Activated T-helper 1 cell treated with anti-CD3 and anti-CD28 coated beads, Interleukin-2, amount 50 U/mL, for 16 hours (primary cell): ENCODE measurements at places on chromosomes 12 and 14.

DNA sequence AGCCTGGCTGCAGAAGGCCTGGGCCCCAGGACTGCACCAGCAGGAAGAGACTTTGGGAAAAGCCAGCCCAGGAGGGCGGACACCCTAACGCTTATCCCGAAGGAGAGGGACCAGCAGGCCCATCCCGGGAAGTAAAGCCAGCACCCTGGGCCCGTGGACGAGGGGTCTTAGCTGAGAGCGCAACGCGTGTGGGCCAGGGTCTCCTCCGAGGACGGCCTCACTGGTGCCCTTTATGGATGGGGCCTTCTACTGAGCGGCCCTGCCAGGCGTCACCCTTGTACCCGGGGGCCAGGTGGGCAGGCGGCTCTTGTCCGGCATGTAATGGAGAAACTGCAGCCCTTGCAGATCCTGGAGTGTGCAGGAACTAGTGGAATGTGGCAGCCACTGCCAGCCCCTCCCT lies 14.1 kb downstream of the TEDC1 start:
- no peak for DNase-seq

- DNase-seq = no peak
These were observed 225.8 kb upstream of the PLXNC1 start for GRCh38 chr12:93922583-93923006.

DNA sequence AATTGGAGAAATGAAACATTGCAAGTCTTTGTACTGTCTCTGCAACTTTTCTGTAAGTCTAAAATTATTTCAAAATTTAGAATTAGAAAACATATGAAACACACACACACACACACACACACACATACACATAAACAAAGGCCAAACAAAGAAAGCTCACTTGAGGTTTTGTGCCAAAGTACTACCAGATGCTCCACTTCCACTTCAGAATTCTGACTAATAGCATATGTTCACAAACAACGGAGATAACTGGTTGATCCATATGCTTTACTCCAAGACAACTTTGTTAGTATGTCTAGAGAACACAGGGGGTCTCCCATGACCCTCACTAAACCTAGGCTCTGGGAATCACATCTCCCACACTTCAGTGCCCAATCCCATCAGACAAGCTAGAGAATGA lies 133.8 kb upstream of the CLEC14A start:
- DNase-seq = no peak

DNA sequence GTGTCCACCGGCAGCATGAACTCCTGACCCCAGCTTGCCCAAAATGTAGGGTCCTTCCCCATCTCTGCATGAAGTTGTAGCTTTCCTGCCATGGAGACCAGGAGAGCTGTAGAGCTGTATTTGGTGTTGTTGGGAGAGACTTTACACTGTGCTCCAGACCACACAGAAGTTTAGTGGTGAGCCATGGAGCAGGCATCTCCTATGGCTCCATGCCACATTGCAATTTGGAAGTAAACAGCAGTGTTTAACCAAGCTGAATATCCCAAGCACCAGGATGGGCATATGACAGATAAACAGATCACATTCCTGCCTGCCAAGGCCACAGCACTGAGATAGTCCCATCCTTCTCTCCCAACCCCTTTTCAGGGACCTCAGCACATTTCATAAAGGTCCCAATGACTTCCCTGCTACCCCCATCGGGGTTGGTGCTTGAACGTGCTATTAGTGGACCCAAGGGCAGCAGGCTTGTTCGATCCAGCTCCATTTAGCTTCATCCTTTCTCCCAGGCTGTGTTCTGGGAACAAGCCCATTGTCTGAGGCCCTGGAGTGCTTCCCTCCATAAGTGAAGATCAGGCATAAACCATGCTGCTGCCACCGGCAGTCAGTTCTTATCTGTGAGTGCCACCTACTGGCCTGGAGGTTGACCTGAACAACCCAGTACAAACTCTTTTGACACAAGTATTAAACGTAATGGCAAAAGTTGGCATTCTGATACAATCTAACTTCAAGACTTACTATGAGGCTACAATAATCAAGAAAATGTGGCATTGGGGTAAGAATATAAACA lies 172.3 kb upstream of the ATXN7L3B start:
- no peak for DNase-seq

GRCh38 chr14:64203366-64204006 lies 90.7 kb downstream of the ESR2 start:
- no peak for DNase-seq

- DNase-seq = no peak
These were observed 150.1 kb downstream of the PAH start for GRCh38 chr12:102766961-102767360.

GRCh38 chr14:77222546-77223225 lies 41.1 kb downstream of the TMEM63C start:
- DNase-seq = no peak

- DNase-seq = no peak
These were observed 26.3 kb downstream of the TNFAIP2 start for GRCh38 chr14:103149351-103150237.

GRCh38 chr12:32159381-32159780 lies 52.7 kb downstream of the BICD1 start:
- no peak for DNase-seq

GRCh38 chr14:93952829-93953228 lies 23.5 kb downstream of the ASB2 start:
- DNase-seq = no peak

DNA sequence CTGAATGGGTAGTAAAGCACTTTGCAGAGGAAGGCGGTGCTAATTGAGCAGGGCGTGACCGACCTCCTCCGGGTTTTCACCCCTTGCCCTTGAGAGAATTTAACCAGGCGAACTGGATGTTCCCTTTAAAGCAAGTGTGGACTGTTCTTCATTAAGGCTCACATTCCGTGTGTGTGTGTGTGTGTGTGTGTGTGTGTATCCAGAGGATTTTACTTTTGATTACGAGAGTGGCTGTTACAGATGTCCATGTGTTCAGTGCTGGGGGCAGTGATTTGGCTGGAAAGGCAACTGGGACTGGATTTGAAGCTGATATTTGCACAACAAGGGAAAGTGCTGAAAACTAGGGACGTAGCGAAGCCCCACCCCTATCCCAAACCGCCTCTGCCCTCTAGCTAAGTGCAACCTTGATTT lies 2.2 kb downstream of the TMEM132C start:
- DNase-seq = no peak

- DNase-seq = no peak
These were observed 199.8 kb downstream of the ZFP36L1 start for GRCh38 chr14:68592948-68593556.

DNA sequence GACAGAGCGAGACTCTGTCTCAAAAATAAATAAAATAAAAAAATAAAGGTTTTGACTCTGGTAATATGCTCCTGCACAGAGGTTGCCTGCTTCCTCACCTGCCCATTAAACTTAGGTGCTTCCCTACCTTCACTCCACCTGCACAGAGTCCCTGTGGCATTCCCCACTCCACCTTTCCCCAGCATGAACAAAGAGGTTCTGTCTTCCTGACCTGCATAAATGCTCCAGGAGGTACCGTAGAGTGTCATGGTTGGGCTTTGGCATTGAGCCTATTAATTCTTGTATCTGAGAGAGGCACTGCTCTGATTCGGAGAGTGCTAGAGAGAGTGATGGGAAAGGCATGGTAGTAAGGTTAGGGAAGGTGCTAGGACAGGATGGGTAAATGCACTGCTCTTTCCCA lies 6.3 kb downstream of the ARHGAP9 start:
- DNase-seq = no peak

GRCh38 chr14:90572441-90573150 lies 175.8 kb downstream of the CALM1 start:
- no peak for DNase-seq

GRCh38 chr14:97395068-97395467 lies 597.9 kb downstream of the VRK1 start:
- DNase-seq = no peak

DNA sequence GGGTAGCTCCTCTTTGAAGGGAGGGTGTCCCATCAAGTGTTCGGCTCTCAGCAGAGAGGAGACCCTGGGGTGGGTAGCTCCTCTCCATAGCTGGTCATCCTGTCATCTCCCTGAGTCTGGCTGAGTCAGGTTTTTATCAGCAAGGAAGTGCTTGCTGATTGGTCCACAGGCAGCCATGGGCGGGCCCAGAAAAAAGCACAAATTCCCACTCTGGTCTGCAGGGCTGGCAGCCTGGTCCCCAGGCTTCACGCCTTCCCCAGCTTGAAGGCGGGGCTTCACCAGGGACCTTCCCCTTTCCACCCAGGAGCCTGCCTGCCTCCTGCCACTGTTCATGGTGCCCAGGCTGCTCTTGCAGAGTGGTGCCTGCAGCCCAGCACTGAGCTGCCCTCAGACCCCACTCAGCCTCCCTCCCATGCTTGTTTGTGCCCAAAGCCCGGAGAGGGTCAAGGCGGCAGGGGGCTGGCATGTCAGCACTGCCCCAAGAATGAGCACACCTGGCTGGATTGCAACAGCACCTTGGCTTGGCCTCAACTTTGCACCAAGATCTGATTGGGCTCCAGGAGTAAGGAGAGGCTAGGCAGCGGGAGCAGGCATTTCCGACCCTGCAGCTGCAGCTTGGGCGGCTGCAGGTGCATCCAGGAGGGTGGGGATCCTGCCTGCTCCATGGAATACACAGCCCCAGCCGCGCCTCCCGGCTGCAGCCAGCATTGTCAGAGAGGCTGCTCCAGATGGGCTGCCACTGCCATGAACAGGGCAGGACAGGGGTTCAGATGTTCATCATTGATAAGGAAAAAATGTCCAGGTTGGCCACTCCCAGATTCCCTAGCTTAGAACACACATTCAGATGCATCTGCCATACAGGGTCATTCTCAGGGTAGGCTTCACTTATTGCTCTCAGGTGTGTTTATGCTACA lies 22.0 kb upstream of the WDR89 start:
- DNase-seq = no peak

DNA sequence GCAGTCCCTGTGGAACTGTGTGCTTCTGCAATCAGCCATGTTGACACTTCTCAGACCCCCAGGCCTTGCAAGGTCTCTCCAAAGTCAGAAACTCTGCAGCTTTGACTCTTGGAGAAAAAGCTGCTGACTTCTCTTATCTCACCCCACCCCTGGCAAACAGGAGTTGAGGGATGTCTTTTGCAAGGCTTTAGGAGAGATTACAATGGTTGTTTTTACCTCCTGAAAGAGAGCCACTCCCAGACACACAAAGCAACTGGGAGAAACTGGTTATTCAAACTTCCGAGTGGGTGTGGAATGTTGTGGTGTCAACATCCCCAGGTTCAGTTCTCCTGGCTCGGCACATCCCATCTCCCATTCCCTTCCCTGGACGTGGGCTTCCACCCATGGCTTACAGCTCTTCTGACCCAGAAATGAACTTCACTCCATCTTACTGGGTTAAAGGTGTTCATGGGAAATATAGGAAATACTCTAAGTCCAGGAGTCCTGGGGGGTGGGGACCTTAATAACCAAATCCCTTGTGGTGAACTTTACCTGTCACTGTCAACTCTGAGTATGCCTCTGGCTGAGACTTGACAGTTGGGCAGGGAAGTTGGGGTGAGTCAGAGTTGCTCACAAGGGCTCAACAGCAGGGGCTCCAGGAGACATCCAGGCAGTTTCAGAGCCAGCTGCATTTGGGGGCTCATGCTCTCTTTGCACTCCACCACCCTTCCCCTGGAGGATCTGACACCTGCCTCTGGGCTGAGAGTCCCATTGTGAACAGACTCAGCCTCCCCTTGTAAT lies 41.9 kb downstream of the CCDC177 start:
- DNase-seq = no peak

DNA sequence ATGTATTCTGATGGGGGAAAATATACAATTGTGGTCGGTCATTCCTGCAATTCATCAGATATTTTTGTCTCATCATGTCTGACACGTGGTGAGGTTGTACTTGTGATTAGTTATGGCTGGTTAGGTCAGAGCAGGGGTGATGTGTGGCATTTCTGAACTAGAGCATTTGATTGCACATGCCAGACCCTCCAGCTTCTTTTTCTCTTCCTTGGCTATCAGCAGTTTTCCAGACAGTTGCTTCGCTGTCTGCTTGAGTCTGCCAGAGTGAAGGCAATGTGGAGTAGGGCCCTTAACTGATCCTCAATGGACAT lies 25.9 kb downstream of the TMEM117 start:
- DNase-seq = no peak

GRCh38 chr12:39272871-39273655 lies 169.9 kb downstream of the KIF21A start:
- DNase-seq = no peak

GRCh38 chr14:92719890-92720323 lies 28.5 kb downstream of the LGMN start:
- DNase-seq = no peak

GRCh38 chr12:25264114-25264513 lies 13.4 kb upstream of the KRAS start:
- DNase-seq = no peak

- DNase-seq = no peak
These were observed 14.4 kb upstream of the CDK17 start for GRCh38 chr12:96414637-96415036.

GRCh38 chr14:40367717-40368116 lies 935.5 kb upstream of the FBXO33 start:
- no peak for DNase-seq

DNA sequence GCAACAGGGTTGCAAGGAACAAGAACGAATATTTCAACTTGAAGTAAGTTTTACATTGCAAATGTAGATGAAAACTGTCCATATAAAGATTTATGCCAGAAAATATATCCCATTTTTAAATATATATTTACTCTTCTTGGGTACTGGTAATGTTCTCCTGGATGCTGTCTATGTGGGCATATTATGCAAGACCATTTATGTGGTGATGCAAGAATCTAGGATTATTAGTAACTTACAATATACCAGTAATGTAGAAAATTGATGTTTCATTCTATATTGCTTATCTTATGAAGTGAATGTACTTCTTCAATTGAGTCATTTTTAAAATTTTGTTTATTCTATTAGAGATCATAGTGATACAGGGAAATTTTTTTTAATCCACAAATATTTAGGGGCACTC lies 25.1 kb downstream of the FGFR1OP2 start:
- no peak for DNase-seq

DNA sequence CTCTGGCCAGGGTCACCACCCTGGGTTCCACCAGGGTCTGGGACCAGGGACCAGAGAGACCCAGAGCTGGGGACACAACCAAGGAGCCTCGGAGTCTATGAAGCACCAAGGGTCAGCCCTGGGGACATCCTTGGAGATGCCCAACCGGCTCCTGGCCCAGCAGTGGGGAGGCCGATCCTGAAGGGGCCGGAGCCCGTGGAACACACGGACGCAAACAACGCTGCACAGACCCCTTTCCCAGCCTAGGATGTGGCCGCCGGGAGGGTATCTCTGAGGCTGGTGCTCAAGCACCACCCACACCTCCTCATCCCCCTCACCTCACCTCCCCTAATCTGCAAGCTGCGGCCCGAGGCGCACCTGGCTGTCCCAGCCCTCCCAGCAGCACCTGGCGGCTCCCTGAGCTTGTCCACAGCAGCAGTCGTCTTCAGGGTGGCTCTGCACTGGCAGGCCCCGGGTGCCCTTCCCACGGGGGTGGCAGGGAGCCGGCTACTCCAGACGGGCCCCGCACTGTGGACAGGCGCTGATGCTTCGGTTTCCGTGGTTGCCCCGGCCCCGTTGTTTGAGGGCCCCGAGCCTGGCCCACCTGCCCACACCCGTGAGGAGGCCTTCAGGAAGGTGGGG lies 146.8 kb upstream of the C14orf180 start:
- DNase-seq = no peak

DNA sequence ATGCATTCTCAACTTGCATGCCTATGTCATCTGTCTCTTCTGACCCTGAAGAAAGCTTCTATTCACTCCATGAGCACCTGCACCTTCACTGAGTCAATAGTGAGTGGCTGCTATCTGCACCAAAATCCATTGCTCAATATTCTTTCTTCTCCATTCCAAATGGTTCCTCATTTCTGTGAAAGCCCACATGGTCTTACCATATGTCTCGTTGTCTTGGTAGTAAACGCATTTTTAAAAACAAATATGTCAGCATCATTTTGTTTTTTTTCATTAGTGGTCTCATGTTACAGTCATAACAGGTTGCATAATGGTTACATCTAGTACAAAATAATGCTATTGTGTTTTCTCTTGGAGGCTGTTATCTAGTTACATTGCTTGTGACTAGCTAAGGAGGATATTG lies 106.9 kb upstream of the CPM start:
- no peak for DNase-seq
